Left cardiac atrium (tissue), 4 donors: ENCODE measurements at places on chromosomes 12 and 14.

DNA sequence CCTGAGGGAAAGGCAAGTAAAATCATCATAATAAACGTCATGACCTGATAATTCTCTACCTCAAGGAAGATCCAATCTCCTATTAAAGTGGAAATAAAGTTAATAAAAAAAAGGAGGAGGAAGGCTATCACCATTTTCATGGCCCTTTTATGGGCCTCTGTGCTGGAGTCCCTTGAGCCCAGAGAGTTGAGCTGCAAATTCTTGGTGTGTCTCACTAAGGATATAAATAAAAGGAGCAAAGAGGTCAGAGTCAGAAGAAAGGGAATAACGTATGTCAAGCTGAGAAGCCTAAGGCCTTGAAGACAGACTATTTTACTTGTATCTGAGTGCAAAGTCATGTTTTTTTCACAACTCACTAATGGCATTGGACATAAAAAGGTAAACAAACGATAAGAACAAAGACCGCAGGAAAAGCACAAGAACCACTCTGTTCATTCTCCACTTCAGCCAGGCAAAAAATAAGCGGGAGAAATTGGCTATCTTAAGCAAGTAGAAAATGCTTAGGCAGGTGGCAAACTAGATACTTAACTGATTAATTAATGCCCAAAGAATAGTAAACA, 12.0 kb upstream of the SMIM10L1 start:
- no peak for DNase-seq

- no peak for DNase-seq
Measured at GRCh38 chr12:8034802-8035201, 2.3 kb downstream of the FOXJ2 start.

DNA sequence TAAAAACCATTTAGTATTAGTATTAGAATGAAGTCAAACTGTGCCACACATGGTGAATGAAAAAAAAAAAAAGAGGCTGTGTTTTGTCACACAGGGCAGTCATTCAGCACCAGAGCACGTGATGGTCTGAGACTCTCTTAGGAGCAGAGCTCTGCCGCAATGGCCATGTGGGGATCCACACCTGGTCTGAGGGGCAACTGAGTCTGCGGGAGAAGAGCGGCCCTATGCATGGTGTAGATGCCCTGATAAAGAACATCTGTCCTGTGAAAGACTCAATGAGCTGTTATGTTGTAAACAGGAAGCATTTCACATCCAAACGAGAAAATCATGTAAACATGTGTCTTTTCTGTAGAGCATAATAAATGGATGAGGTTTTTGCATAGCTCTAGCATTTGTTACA, 12.2 kb upstream of the BDKRB1 start:
- no peak for DNase-seq

- DNase-seq = no peak
Measured at GRCh38 chr12:54357506-54358190, 6.6 kb downstream of the GPR84 start.

GRCh38 chr14:39228509-39229221, 5.0 kb upstream of the MIA2 start:
- no peak for DNase-seq

DNA sequence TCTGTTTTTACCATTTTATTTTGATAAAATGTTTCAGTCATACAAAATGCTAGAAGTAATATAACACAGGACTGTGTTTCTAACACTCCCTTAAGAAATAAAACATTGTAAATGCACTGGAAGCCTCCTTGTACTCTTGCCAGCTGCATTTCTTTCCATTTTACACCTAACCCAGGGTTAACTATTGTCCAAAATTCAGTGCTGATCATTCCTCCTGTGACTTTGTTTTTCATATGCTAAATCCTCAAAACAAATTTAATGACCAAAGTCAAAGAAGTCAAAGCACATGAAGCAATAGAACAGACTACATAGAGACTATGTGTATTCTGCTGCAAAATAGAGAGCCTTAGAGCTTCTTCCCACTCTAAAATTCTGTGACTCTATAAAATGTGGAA, 420.3 kb upstream of the PRICKLE1 start:
- no peak for DNase-seq

DNA sequence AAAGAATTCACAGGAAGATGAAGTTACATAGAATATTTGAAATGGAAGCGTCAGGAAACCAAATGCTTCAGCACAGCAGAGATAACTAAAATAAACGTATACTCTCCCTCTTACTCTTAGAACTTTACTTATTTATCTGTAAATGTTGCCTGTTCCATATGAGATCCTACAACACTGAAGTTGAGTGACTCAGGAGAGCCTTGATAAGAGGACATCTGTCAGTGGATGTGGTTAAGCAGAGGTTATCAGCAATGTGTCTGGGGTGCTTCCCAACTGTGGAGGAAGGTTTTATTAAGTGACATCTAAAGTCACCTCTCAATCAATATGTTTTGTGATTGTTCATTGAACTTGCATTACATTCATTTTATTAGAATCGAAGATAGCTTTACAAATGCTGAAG, 81.9 kb downstream of the NEDD1 start:
- no peak for DNase-seq

DNA sequence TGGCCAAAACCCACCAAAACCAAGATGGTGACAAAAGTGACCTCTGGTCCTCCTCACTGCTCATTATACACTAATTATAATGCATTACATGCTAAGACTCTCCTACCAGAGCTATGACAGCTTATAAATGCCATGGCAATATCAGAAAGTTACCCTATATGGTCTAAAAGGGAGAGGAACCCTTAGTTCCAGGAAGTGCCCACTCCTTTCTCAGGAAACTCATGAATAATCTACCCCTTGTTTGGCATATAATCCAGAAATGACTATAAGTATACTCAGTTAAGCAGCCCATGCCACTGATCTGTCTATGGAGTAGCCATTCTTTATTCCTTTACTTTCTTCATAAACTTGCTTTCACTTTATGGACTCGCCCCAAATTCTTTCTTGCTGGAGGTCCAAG, 43.0 kb upstream of the FUT8 start:
- no peak for DNase-seq

GRCh38 chr12:94261119-94261518, 112.7 kb downstream of the PLXNC1 start:
- DNase-seq = no peak

- DNase-seq = no peak
Measured at GRCh38 chr14:70282666-70283065, 76.8 kb downstream of the COX16 start.

DNA sequence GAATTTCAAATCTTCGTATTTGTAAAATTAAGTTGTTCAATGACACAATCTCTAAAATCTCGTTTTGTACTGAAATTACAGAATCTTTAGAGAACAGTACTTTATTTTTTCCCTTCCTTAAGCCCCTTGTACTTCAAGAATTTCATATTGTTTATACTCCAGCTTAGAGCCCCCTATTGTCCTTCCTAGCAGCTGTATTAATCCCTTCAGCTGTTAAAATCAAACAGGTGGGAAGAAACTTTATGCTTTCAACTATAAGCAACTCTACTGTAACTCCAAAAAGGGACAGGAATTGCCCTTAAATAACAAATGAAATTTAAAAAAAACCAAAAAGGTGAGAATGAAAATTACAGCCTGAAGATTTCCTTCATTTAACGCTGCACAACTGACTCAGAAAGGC, 1.7 kb downstream of the NACA start:
- DNase-seq = no peak

DNA sequence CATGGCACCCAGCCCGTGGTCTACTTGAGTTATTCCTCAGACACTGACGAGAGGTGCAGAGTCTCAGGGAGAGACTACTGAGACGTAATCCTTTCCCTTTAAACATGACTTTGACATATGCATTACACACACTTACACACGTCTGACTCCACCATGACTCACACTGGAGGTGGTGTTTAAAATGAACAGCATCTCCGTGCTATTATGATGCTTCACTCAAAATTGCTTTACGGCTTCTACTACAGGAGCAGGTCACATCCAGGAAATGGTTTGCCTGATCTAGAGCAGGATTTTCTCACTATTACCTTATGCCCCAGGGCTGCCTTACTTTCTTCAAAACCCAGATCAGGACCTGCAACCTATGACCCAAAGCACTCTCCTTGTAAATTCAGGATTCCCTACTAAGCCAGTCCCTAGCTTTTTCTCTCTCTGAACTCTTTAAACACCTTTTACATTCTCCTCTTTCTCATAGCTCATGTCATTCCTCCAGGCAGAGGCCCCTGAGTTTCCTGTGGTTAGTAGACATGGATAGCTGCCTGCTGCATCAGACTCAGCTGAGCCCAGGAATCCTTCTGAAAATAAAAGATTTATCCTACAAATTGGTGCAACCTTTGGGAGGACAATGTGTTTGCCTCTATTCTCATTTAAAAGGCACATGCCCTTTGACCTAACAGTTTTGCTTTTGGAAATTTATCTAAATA, 31.2 kb downstream of the TMCC3 start:
- DNase-seq = no peak

- DNase-seq = no peak
Measured at GRCh38 chr12:57153415-57153997, 6.1 kb upstream of the LRP1-AS start.

- no peak for DNase-seq
Measured at GRCh38 chr12:12776261-12776660, 9.2 kb upstream of the APOLD1 start.

DNA sequence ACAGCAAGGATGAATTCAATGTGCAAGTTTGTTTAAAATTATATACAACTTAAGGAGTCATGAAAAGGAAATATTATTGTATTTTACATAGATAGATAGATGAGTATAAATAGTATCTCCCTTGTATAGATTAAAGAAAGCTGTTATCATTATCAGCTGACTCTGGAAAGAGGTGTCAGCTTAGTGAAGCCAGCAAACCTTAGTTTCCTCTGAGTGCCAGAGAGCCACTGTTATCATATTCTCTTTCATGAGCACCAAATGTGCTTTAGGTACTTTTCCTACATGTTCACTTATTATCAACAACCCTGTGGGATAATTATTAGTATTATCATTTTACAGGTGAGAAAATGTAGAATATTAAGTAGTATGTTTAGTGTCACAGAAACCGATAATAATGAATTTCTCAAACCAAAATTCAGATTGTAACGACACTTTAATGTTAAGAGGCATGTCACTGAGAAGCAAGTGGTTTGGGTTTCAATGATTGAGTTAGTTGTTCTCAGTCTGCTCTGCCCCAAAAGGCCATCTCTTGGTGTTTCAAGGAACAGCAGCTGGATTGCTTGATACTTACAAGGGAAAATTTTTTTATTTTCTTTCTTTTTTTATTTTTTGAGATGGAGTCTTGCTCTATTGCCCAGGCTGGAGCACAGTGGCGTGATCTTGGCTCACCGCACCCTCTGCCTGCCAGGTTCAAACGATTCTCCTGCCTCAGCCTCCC, 53.7 kb downstream of the PLEKHA5 start:
- DNase-seq = no peak

GRCh38 chr14:68759017-68759560, 33.8 kb downstream of the ZFP36L1 start:
- DNase-seq = no peak

- DNase-seq = no peak
Measured at GRCh38 chr14:69819607-69820006, 22.6 kb upstream of the SLC10A1 start.

GRCh38 chr14:73761618-73762355, 47.6 kb upstream of the PNMA1 start:
- DNase-seq = no peak

- no peak for DNase-seq
Measured at GRCh38 chr14:56555921-56556570, 23.6 kb upstream of the TMEM260 start.

DNA sequence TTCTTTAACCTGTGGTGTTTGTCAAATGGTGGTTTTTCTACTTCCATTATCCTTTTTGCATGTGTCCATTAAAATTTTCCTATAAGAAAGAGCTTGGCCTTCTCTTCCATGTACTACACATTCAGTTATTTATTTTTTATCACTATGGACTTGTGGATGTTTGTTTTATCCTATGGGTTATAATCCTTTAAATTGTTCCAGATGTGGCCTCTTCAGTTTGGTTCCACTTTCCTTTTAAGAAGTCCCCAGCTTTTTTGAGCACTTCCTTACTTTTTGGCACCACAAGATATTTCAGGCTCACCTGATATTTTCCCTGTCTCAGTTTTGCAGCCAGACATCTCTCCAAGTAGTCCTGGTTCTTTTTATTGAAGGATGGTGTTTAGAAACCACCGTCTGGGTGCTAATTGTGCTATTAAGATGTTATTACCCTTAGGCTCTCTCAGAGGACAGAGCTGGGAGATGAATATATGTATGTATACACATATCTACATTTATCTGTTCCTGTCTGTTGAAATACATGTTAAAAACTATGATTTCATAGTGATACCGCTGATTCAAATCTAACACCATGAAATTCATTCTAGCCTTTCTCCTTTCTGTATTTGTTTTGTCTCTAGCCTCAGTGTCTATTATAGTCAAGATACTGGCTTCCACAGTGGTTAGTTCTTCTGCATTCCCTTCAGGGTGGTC, 408.5 kb upstream of the RGS6 start:
- DNase-seq = no peak

GRCh38 chr12:78210506-78210860, 379.8 kb downstream of the NAV3 start:
- DNase-seq = no peak

GRCh38 chr12:62319058-62319457, 58.9 kb downstream of the USP15 start:
- DNase-seq = no peak

DNA sequence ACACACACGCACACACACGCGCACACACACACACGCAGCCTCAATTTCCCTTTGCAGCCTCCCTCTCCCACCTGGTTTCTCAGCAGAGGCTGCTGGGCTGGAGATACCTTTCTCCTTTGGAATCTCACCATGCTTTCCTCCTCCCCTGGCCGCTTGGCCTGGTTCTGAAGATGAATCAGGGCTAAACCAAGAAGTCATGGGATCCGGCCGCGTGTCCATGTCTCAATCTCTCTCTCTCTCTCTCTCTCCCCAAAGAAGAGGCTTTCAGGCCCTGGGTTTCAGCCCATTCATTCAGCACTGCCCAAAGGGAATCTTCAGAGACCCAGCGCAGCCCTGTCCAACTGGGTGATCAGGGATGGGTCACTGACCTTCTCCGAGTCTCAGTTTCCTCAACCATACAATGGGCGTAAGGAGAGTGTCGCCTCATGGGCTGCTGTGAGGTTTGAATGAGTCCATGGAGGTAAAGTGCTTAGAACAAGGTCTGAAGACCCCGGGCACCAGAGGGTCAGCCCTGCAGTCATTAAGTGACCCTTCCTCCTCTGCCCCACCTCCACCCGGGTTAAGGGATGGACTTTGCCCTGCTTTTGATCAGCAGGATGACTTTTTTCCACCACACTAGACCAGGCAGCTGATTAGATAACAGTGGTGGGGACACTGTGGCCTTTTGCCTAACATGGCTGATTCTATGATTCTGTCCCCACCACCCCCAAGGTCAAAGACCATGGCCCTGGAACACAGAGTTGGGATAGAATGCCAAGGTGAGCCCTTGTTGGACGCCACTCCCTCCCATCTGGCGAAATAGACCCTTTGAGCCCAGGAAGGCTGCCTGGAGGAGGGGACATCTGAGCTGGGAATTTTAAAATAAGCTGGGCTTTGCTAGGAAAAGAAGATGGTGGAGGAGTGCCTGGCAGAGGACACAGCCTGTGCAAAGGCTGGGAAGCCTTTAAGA, 42.1 kb downstream of the SCARB1 start:
- no peak for DNase-seq

GRCh38 chr12:50119387-50119786, 7.4 kb downstream of the COX14 start:
- no peak for DNase-seq
